ENCODE measurements at places on chromosomes 2 and 18.

- no peak for DNase-seq
These were observed 32.5 kb downstream of the BMPR2 start for GRCh38 chr2:202408546-202409140.

DNA sequence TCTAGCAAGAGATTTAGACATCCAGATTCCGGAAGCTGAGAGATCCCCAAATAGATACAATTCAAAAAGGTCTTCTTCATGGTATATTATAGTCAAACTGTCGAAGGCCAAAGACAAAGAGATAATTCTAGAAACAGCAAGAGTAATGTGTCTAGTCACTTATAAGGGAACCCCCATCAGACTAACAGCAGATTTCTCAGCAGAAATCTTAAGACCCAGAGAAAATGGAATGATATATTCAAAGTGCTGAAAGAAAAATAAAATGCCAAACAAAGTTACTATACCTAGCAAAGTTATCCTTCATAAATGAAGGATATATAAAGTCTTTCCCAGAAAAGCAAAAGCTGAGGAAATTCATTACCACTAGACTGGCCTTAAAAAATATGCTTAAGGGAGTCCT lies 36.1 kb upstream of the PAX3 start:
- no peak for DNase-seq

GRCh38 chr2:3311601-3312000 lies 66.0 kb downstream of the EIPR1 start:
- no peak for DNase-seq

- no peak for DNase-seq
These were observed 11.1 kb downstream of the RTTN start for GRCh38 chr18:70194227-70194890.

- no peak for DNase-seq
These were observed 128.0 kb upstream of the SETBP1 start for GRCh38 chr18:44552706-44553105.

DNA sequence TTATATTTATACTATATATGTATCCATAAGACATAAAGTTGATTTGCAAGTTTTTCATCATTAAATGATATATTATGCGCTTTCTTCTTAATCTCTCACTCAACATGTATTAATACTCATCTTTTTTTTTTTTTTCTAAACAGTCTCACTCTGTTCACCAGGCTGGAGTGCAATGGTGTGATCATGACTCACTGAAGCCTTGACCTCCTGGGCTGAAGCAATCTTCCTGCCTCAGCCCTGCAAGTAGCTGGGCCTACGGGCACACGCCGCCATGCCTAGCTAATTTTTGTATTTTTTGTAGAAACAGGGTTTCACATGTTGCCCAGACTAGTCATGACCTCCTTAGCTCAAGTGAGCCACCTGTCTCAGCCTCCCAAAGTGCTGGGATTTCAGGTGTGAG lies 51.4 kb upstream of the MAP4K3 start:
- no peak for DNase-seq

- no peak for DNase-seq
These were observed 248.5 kb downstream of the HAUS1 start for GRCh38 chr18:46352520-46353250.

GRCh38 chr2:120898961-120899750 lies 163.5 kb downstream of the GLI2 start:
- no peak for DNase-seq

- no peak for DNase-seq
These were observed 48.1 kb upstream of the HPCAL1 start for GRCh38 chr2:10254373-10255188.

- DNase-seq: no peak
These were observed 59.2 kb upstream of the IL1R1 start for GRCh38 chr2:102083393-102083703.

Measured in KG1 (cell line).